NCI-H1092 treated with DMSO at 0.1 percent for 48 hours (cell line): ENCODE measurements at places on chromosomes 2 and 18.
A peak's percentile ranks its signal among the peaks of the same experiment; 100 is the strongest.

- DNase-seq: no peak
Observed at GRCh38 chr18:34999756-35000289, 41.4 kb upstream of the MAPRE2 start.

- DNase-seq: no peak
Observed at GRCh38 chr2:5412001-5412400, 280.2 kb upstream of the SOX11 start.

DNA sequence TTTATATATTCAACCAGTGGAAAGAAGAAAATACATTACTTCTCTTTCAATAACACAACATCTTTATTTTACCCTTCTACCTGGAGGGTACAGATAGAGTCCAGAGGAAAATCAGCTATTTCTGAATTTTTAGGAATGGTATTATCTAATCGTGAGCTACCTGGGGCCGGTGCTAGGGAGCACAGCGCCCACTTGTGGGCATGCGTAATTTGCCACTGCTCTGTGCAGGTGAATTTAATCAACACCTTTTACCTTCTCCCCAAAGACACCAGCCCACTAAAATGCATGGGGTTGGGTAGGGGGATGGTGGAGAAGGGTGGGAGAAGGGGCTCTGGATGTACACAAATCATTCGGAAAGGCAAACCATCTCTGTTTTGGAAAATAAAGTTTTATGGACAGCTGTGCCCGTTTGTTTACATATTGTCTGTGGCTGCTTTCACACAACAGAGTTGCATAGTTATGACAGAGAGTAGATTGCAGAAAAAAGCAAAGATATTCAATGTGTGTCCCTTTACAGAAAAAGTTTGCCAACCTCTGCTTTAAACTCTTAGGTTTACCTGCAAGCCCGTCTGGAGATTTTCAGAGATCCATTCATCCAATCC, 51.5 kb upstream of the DCC start:
- peak; percentile 36 for DNase-seq

DNA sequence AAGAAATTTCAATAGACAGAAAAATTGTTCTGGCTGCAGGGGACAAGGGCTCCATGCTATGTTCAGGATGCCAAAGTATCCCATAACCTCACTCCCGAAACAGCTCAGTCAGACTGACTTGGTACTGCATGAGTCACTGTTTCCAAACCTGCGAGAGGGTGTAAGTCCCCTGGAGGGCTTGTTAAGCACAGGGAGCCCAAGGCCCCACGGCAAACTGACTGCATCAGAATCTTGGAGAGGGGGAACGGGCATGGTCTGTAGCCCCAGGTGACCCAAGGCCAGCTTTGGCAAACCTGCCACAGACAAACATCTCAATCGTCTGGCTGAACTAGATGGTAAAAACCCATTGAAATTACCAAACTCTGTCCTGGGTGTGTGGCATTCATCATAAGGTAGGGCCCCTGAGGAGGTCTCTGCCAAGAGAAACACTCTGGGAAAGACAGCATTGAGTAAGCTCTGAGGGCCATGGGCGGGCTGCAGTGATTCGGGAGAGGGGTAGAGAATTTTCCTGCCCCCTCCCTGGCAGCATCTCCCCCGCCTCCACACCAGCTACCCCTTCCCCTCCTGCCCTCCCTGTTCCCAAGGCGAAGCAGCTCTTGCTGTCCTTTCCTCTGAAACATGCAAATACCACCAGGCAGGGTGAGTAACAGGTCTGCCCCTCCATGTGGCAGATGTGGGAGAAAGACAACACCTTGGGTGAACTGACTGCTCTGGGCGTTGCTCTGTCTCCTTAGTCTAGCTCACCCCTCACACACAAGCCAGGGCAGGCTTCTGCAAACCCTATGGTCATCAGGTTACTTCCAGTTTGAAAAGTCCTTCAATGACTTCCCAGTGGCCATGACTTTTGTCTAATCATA, 274.7 kb upstream of the SIX2 start:
- no peak for DNase-seq

DNA sequence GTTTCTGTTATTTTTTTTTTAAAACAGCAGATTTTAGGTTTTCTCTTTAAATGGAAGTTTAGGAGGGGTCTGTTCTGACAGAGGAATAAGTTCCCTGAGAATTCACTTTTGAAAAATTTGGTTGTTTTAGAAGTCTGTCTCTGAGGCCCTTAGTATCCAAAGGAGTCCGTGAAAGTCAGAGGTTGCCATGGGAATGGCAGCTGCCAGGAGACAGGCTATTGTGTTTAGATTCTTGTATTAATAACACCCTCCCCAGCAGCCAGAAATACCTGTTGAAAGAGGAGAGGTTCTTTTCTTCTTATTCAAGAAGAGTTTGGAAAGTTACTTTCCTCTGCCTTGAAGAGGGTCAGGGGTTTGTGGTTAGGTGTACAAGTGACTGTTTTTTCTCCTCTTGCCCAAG, 29.5 kb downstream of the TNP1 start:
- DNase-seq: peak; percentile 12

DNA sequence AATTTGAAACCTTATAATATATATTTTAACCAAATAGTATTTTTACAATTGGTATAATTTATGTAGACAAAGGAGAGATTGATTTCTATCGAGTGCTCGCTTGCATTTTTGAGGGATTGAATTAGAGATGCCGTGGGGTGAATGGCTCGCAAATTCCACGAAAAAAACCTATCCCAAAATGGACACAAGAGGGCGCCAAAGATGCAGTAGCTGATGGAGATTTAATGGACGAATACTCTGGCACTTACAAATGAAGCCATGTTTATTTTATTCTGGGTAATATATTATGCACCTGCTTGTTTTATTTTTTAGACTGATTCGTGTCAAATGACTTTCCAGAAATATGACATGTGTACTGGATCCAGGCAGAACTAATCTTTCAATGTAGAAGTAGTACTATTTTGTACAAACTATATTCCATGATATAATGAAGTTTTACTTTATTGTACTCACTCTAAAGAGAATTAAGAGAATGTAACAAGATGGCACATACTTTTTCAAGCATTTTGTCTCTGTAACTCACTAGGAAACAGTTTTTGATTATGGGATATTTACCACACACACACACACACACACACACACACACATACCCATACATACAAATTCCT, 505.4 kb downstream of the PLCL1 start:
- DNase-seq: peak; percentile 36

DNA sequence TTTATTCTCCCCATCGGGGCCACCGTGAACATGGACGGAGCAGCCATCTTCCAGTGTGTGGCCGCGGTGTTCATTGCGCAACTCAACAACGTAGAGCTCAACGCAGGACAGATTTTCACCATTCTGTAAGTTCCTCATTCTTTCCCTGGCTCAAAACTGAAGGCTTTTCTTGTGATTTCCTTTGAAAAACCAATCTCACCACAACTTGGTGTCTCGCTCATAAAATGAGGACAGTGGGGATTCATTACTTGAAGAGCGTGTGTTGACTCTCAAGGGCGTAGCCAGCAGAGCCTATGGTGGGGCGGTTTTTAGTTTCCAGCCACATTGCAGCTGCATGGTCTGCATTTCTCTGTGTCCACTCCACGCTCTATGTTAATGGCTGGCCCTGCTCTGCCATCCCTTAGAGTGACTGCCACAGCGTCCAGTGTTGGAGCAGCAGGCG, 29.0 kb downstream of the SLC1A4 start:
- no peak for DNase-seq

- no peak for DNase-seq
Observed at GRCh38 chr18:3725115-3725514, 275.1 kb downstream of the TGIF1 start.

GRCh38 chr2:158912765-158913164, 55.7 kb upstream of the TANC1 start:
- no peak for DNase-seq

GRCh38 chr2:41720331-41721251, 327.2 kb upstream of the PKDCC start:
- no peak for DNase-seq

- no peak for DNase-seq
Observed at GRCh38 chr2:176562359-176563078, 293.3 kb downstream of the MTX2 start.

DNA sequence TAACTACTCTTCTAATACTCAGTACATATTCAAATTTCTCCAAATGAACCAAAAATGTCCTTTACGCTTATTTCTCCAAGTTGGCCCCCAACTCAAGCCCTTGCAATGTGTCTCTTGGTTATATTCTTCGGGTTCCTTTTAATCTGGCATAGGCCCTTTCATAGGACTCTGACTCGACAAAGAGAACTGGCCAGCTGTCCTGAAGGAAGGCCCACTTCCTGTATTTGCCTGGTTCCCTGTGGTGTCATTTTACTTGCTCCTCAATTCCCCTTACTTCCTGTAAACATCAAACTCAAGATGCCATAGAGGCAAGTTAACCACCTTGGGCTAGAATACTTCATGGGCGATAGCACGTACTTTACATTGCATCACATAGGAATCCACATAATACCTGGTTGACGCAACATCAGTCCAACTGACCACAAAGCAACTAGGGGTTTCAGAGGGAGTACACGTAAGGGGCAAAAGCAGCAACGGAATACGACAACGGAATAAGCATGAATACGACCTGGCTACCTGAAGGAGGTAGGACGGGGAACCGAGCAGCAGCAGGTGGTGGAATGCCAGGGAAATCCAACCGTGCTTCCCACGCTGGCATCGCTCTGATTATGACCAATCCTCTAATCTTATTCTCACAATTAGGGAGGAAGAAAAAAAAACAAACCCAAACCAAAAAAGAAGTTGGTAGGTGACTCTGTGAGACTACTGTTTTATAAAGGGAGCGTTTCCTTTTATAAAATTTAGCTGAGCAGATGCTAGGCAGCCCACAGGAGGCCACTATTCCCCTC, 823 bp upstream of the GORASP2 start:
- DNase-seq: peak; percentile 50

- no peak for DNase-seq
Observed at GRCh38 chr2:211241891-211242290, 685.5 kb downstream of the CPS1 start.

- no peak for DNase-seq
Observed at GRCh38 chr2:40752796-40753195, 300.9 kb upstream of the SLC8A1 start.

DNA sequence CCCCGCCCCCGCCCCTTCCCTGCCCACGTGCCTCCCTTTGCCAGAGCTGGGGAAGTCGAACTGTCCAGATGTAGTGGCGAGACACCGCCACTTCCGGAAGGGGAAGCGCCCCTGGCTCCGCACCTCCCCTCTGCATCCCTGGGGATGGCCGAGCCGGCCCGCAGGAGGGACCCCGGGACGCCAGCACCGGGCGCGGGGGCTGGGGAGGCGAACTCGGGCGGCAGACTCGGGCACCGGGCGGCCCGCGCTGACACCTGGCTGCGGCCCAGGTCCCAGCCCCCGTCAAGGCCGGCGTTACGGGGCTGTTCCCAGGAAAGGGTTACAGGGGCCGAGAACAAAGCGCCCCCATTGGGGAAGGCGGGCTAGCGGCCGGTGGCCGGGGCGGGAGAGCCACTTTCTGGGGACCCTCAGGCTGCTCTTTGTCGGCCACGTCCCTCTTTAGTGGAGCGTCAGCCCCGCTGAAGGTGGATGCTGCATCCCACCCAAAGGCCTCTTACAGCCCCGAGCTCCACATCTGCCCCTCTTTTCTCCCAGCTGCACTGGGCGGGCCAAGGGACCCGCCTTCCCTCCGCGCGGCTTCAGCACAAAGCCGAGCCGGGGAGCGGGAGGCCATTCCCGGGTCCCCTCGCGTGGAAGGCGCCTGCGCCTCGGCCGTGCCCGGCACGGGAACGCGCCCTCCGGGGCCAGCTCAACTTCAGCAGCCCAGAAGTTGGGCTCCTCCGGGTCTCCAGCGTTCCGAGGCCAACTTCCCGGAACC, 1.3 kb downstream of the SDC1 start:
- peak; percentile 50 for DNase-seq

GRCh38 chr2:73930386-73930785, 3.7 kb downstream of the DGUOK start:
- DNase-seq: no peak

- DNase-seq: peak; percentile 69
Observed at GRCh38 chr2:44705876-44706480, 235.5 kb upstream of the SIX3 start.

- no peak for DNase-seq
Observed at GRCh38 chr2:181419129-181419855, 37.9 kb upstream of the ITGA4 start.

DNA sequence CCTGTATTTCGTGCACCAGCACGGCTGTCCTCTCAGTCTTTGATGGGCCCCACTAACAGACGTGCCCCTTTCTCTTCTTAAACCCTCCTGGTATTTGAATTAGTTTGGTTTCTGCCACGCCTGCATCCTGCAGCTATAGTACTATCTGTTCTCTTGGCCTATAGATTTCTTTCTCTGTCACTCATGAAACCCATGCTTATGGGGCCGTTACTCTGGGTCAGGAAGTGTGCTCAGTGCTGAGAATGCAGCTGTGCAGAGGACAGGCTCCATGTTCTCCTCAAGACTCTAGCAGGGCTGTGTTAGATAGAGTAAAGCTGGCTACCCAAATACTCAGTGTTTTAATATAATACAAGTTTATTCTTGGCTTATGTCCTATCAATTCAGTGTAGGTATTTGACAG, 180.0 kb downstream of the INSIG2 start:
- no peak for DNase-seq
